ENCODE measurements at places on chromosomes 2 and 18.
A peak's percentile ranks its signal among the peaks of the same experiment; 100 is the strongest.

GRCh38 chr2:217830807-217831206, 172.0 kb downstream of the TNS1 start:
- DNase-seq, result no peak

GRCh38 chr2:1835581-1836201, 91.4 kb upstream of the PXDN start:
- DNase-seq, result no peak

DNA sequence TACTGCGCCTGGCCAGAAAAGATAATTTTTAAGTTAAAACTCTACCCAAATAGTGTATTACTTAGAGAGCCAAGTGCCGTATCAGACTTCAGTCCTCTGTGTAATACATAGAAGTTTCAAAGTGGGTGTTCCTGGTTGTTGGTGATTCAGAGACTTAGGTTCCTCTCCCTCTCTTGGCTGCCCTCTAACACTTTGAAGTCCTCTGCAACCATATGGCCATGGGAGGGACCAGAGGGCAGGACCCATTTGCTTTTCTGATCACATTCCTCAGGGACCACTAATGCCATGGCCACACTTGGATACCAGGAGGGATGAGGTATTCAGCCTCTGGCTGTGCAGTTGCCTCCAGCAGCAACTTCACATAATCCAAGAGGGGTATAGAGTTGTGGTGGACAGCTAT, 131.5 kb downstream of the CAPN13 start:
- DNase-seq, result no peak

GRCh38 chr2:39528701-39529100, 91.6 kb upstream of the MAP4K3 start:
- DNase-seq, result no peak

GRCh38 chr18:6248017-6248416, 166.7 kb downstream of the L3MBTL4 start:
- no peak for DNase-seq

GRCh38 chr2:8538931-8539621, 142.8 kb upstream of the ID2 start:
- DNase-seq, result no peak

- DNase-seq, result peak; percentile 70
These were observed 30.6 kb upstream of the PPP3R1 start for GRCh38 chr2:68282811-68283418.

DNA sequence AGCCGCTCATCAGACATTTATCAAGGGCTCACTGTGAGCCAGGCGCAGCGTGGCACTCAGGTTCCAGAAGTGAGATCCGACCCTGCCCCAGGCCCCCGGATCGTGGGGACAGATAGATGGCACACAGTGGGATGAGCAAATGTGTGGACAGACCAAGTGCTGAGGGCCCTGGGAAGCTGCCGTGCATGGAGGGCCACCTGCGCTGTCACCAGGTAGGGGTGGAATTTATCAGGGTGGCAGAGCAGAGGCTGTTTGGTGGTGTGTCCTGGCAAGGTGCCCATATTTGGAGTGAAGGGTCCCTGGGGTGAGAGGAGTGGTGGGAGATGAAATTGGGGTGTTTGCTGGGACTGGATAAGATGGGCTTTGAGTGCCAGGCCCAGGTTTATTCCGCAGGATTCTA, 92.8 kb upstream of the HS6ST1 start:
- no peak for DNase-seq

- DNase-seq, result peak; percentile 50
These were observed 141.9 kb upstream of the CTAGE1 start for GRCh38 chr18:22559414-22560274.

- DNase-seq, result no peak
These were observed 1313.0 kb upstream of the FAM98A start for GRCh38 chr2:34912084-34912483.
